ENCODE measurements at places on chromosomes 5 and 9. TPM values are rescaled to one million over a fixed set of nuclear protein-coding genes. Genes with fewer than 3 reads are reported as not detected.

The PCDHGA6 gene
- 0.13 TPM for total RNA-seq

The TRIM36 gene
- total RNA-seq, result not detected

The CDH6 gene
- not detected for total RNA-seq

- no peak for DNase-seq
Measured at GRCh38 chr5:139660105-139660922, 12.2 kb downstream of the CXXC5 start.

The PTGES gene
- total RNA-seq, result not detected

DNA sequence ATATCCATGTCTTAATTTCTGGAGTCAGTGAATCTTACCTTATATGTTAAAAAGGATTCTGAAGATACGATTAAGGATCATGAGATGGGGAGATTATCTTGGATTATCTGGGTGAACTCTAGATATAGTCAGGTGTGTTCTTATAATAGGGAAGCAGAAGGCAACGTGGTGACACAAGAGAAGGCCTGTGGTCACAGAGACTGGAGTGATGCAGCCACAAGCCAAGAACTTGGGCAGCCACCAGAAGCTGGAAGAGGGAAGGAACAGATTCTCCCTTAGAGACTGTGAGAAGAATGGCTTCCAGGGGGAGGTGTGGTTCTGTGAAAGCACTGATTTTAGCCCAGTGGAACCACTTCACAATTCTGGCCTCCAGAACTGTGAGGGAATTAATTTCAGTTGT is 177.4 kb downstream of the ELAVL2 start:
- no peak for DNase-seq

GRCh38 chr5:166781737-166782136 is 1509.7 kb upstream of the WWC1 start:
- DNase-seq, result no peak

DNA sequence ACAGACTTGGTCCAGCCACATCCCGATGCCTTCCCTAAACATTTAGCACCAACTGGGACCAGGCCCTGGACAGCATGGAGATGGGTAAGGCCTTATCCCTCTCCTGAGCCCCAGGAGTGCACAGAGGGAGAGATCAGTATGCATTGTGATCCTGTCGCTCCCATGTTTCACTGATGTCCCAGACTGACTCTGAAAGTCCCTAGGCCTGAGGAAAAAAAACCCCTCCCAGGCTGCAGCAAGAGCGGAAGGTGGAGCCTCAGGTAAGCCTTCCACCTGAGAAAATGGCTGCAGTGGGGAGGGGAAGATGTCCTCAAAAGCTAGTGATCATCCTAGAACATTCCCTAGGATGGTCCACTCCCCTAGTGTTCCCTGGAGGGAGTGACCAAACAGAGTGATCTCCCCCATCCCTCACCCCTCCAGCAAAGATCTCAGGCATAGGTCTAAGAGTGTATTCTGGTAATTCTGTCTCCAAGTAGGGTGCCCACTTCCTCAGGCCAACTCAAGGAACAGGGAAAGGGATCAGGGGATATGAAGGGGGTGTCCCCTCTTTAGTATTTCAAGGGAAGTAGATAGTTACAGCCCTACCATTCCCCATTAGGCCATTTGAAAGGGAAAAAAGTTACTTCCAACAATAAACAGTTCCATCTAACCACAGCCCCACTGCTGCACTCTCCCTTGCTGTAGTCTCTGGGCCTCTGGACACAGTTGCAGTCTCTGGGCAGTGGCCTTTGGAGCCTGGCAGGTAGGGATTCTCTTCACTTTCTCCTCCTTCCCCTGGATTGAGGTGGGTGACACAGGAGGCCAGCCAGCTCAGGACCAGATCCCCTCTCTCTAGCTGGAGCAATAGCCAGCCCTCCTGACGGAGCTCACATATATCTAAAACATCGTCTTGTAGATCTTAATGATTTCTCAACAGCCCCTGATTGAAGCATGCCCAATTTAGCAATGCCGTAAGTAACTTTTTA is 6.8 kb upstream of the CXXC5 start:
- DNase-seq, result no peak

The F2RL2 gene
- total RNA-seq, result 0.08 TPM

DNA sequence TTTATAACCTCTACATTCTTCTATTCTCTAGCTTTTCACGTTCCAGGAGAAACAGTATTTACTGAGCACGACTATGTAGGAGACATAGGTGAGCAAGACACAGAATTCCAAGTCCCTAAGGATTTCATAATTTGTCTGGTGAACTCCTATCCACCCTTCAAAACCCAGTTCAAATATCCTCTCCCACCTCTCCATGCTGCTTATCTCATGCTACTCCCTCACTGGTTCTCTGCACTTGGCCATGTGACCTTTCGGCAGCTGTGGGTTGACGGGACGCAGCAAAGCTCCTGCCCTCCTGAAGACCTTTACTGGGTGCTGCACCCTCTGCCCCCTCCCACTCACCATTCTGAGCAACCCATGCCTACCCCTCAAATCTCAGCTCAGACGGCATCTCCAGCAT is 173.2 kb downstream of the RGS3 start:
- no peak for DNase-seq

GRCh38 chr5:490116-491106 is 33.8 kb downstream of the SLC9A3 start:
- no peak for DNase-seq

DNA sequence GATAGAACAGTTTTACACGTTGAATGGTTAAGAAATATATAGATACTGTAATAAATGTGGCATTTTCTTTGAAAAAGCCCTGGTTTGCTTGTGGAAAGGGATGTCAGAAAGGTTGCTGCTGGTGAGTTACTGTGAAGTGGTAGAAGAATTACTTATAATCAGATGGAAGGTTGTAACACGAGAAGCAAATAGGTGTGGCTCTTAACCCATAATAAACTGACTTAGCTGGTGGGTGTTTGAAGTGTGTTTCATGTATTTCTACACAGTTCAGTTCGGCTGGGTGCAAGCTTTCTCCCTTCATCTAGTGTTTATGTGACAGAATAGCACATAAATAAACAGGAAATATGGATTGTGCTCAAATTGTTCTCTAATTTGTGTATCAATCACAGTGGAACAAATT is 5.5 kb downstream of the CNOT6 start:
- no peak for DNase-seq

GRCh38 chr9:70668751-70669150 is 254.3 kb upstream of the KLF9 start:
- DNase-seq, result no peak

DNA sequence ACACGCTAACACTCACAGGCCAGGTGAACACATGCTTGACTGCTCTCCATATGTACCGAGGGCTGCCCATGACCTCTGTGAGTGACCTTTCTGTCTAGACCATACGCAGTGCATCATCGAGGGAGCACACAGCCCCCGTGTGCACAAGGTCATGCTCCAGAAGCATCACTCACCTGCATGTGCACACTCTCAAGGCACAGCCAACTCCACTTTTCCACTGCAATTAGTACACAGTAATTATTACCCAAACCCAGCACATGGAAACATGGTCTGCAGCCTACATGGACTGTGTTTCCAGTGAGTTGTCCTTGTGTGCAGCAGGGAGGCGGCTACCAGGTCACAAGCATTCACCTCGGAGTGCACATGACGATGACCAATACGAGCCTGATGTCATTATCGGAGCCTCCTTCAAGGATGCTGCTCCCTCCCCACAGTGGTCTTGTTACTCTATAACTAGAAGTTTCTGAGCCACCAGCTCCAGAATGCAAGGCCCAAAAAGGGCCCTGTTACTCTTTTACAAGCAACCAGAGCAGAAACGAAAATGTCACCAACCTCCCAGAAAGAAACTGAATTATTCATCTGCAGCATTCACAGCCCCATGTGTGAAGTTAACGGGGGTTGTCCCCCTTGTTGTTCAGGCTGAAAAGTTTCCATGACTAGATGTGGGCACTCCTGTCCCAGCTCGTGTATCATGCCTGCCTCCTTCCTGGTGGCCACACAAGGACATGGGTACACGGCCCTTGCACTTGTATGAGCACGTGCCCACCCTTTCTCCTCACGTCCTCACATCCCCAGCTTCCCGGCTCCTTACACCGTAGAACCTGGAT is 31.2 kb downstream of the SEMA4D start:
- DNase-seq, result peak; percentile 41

The TNFSF8 gene
- 192 TPM for total RNA-seq

GRCh38 chr5:126103868-126104267 is 319.3 kb upstream of the GRAMD2B start:
- no peak for DNase-seq

GRCh38 chr5:6090838-6091237 is 287.5 kb downstream of the MED10 start:
- DNase-seq, result no peak

DNA sequence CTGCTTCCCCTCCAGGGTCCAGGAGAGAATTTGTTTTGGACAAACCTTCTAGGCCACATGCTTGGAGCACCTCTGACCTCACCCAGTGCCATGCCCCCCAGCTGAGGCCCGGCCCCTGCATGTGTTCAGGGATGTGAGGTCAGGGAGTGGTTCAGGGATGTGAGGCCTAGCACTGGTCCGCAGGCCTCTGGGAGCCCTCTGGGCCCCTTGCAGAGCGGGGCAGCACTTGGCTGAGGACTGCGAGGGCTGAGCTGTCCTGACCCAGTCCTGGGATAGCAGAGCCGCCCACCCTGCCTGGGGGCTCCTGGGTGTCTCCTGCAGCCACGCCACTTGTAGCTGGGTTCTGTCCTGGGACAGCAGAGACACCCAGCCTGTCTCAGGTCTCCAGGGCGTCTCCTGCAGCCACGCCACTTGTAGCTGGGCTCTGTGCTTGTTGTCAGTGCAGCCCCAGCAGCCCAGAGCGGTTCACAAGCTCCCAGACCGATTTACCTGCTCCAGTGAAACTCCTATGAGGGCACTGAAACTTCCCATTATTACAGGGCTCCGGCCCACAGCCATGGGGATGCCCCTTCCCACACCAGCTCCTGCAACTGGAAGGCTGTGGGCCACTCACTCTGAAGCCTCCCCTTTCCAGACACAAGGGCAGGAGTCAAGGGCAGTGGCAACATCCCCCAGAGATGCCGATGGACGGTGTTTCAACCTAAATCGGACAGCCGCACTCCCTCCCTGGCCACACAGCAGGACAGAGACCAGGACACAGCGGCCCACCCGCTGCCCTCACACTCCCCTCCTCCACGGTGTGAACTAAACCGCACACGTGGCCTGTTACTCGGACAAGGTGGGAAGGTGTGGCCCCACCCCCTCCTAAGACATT is 5.4 kb upstream of the CEP72 start:
- DNase-seq, result no peak

DNA sequence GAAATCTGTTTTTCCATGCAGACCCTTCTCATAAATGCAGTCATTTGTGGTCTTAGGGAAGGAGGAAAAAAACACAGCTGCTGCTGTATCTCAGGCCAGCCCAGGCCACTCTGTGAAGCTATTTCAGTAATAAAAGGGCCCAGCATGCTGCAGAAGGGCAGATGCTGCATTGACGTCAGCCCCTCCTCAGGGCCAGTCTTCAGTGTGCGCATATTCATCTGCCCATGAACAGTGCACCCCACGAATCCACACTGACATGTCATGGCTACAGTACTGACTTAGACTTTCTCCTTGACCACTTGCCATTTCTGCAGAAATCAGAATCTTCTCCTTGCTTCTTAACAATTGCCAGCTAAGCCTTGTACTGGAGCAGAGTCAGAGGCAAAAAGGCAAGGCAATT is 304.7 kb downstream of the GABRG2 start:
- DNase-seq, result no peak

GRCh38 chr9:91516081-91516480 is 92.4 kb upstream of the NFIL3 start:
- no peak for DNase-seq

DNA sequence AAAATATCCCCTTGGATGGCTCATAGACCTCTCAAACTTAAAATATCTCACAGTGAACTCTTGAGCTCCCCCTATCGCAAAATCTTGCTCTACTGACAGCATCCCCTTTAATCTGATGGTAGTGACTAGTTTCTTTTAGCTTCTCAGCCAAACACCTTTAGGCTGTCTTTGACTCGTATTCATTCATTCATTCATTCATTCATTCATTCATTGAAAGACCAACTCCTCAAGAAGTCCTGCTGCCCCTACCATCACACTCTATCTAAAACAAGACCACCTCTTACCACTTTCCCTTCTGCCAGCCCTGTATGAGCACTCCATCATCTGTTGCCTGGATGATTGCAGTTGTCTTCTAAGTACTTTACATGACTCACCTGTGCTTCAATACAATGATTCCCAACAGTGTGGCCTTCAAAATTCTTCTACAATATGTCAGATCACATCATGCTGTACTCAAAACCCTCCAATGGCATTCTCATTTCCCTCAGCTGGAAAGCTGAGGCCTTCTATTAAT is 46.8 kb downstream of the ITGA2 start:
- no peak for DNase-seq

GRCh38 chr9:114606597-114607207 is 4.4 kb upstream of the TMEM268 start:
- no peak for DNase-seq

The FKBP15 gene
- total RNA-seq, result 23.8 TPM

DNA sequence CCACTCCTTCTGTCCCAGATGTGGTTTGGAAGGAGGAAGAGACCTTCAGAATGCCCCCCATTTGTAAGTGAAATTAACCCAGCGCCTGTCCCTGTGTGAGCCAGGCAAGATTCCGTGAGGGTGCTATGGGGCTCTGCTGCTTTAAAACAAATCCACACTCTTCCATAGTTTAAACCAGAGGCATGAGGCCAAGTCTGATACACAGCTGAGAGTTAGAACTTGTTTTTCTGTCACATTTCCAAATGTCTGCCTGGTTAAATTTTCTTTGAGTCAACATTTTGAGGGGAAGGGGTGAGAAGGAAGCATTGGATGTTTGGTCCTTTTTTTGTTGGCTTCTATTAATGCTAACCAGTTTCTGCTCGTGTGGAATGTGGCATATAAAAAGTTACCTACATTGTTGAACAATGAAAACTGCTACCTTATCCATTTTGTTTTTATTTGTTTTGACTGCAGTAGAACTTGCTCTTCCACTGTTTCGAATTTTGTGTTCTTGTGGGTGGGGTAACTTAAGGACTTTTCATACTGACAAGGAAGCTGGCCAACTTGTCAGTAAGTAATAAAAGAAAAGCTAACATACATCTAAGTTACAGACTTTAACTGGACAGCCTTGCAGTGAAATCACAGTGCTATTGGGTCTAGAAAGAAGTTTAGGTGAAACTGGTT is 12.9 kb downstream of the RGMB start:
- no peak for DNase-seq

- DNase-seq, result no peak
Measured at GRCh38 chr9:37669232-37669631, 18.5 kb downstream of the FRMPD1 start.

DNA sequence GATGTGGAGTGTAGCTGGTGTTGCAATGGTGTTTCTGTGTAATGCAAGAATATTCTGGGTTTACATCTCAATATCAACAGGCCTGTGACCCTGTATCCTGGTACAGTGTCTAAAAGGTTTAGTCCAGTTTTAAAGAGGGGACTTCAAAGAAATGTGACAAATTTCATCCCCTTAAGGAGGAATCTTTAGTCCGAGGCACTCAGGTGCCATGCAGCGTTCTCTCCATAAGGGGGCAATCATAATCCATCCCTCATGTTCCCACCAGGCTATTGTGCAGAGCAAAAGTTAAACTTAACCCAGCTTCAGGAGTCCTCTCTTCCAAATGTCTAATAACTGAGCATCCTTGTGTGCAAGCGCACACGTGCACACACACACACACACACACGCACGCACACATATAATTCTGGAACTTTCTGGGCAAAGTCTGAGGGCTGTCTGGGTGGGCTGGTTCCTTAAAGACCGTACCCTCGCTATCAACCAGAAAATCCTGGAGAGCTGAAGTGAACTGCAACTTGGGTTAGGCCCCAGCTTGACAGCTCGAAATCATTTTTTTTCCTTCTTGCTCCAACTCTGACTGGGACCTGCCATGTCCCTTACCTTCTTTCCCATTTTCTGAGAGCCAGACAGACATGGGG is 46.0 kb downstream of the CRB2 start:
- DNase-seq, result no peak

All from activated T-cell treated with anti-CD3 and anti-CD28 coated beads, Interleukin-2, amount 50 U/mL, for 4 hours (primary cell).